ENCODE measurements at places on chromosomes 16 and 17.

- DNase-seq: no peak
Measured at GRCh38 chr17:56616239-56616638, 22.7 kb downstream of the NOG start.

DNA sequence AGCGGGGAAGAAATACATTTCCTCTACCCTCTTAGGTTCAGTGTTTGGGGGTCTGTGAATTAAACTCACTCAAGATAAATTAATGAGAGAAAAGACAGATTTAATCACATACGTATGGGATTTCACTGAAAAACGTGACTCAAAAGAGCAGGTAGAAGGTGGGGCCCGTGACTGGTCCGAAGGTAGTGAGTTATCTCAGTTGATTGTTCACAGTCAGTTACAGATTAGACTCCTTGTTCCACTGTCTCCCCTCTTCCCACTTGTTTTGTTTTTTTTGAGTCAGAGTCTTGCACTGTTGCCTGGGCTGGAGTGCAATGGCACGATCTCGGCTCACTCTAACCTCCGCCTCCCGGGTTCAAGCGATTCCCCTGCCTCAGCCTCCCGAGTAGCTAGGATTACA lies 301.2 kb downstream of the SEC14L1 start:
- DNase-seq: no peak

GRCh38 chr17:67431249-67432015 lies 54.4 kb downstream of the PITPNC1 start:
- no peak for DNase-seq

DNA sequence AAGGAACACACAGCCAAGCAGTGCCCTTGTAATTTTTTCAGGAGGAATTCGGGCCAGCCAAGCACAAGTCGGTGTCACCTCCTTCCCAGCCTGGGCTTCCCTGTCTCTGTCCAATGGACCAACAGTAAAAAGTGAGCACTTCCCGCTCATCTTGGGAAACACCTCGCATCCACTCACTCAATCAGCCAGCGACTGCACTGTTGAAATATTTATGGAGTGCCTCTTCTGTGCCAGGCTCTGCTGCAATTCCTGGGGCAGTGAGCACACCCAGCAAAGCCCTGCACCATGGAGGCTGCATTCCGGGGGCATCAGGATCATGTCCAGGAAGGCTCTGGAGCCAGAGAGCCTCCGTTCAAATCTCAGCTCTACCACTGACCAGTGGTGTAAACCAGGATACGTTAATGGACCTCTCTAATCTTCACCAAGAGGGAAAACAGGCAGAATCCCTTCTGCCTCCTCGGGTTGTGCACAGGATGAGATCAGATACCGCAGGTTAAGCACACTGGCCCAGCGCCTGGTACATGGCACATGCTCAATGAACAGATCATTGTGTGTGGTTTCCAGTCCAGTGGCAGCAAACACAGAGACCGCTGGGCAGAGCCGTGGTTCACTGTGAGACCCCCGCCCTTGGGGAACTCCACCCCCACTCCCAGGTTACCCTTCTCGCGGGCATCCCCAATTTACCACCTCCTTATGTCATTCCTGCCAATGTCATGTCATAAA lies 194.3 kb downstream of the ZNF423 start:
- DNase-seq: no peak

- DNase-seq: peak; percentile 25
Measured at GRCh38 chr16:70523743-70524398, at the start of gene SF3B3. TSS of gene SF3B3 (plus strand) at chr16:70523816. CDS start at chr16:70526657, 2,841 bp downstream.
